ENCODE measurements at places on chromosomes 1 and 21. TPM values are rescaled to one million over a fixed set of nuclear protein-coding genes. Genes with fewer than 3 reads are reported as not detected.

GRCh38 chr1:180609643-180610555, 21.9 kb upstream of the XPR1 start:
- no peak for DNase-seq

- no peak for DNase-seq
These were observed 101.6 kb upstream of the TARDBP start for GRCh38 chr1:10910681-10911489.

DNA sequence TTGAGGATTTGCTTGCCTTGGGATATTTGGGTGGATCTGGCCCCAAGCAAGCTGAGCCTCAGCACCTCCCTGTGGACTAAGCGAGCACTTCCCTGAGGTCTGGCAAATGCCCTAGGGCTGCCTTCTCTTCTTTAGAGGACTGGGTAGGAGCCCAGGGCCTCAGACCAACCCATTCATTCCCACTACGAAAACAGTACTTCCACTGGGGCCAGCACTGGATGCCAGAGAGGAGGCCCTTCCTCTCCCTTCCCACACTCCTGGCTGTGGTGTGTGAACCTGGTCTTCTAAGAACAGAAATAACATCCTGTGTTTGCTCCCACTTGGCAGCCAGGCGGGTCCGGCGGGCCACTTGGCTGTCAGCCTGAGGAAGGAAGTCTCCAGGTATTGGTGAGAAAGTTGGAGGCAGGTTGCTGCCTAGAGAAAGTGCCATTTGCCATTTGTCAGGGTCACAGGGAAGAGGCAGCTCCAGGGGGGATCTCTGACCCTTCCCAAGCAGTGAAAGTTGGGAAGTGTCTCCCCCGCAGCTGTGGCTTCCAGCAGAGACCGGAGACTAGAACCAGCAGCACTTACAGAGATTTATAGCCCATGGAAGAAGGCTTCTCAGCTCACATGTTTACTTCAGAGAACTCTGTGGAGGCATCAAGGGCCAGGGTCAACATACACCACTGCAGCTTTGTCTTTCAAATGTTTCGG, 323.5 kb downstream of the SIPA1L2 start:
- DNase-seq: no peak

CFHR4 gene
- not detected for total RNA-seq

- no peak for DNase-seq
These were observed 57.5 kb upstream of the IFFO2 start for GRCh38 chr1:19013826-19014548.

GRCh38 chr1:213622365-213623063, 365.3 kb upstream of the PROX1 start:
- peak; percentile 16 for DNase-seq

ATP5PO gene
- 389 TPM for total RNA-seq

GRCh38 chr1:25054526-25055323, 124.6 kb upstream of the RUNX3 start:
- DNase-seq: no peak

DNA sequence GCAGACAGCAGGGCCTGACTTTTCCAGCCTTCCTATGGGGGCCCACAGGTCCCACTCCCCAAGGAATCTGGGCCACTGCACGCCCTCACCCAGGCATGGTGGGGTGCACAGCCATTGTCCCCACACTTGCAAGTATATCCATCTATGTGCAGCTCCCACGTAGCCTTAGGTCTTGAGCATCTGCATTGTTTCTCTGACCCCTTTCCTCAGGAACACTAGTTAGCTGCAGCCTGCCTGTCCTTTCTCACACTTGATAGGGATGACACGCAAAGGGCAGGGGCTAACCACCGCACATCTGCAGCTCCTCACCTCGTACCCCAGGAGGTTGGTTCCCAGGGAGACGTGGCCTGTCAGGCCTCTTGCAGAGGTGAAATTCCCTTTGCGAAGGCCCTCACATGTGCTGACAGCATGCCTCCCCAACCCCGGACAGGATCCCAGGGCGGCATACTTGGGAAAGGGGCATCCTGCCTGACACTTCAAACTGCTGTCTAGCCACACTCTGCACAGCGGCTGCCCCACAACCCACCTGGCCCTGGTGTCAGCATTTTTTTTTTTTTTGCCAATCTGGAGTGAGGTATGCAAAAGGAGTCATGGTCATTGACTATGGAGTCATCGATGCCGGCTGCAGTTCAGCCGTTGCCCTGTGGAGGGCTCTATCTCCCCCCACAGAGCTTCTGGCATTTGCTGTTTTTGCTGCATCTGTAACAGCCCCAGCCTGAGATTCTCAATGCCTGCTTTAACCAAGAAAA, 5.0 kb downstream of the JMJD4 start:
- no peak for DNase-seq

DNA sequence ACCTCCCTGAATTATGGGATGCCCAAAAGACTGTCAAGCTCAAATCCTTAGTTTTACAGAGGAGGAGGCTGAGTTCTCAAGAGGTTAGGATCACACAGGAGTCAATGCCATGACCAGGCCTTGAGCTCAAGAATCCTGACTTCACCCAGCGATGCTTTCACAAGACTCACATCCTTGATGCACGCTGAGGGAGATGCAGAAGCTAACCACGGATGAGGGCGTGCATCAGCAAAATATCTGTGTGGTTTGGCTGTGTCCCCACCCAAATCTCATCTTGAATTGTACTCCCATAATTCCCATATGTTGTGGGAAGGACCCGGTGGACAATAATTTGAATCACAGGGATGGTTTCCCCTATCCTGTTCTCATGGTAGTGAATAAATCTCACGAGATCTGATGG, 133.2 kb downstream of the KCNJ6 start:
- no peak for DNase-seq

TMEM240 gene
- not detected for total RNA-seq

DNA sequence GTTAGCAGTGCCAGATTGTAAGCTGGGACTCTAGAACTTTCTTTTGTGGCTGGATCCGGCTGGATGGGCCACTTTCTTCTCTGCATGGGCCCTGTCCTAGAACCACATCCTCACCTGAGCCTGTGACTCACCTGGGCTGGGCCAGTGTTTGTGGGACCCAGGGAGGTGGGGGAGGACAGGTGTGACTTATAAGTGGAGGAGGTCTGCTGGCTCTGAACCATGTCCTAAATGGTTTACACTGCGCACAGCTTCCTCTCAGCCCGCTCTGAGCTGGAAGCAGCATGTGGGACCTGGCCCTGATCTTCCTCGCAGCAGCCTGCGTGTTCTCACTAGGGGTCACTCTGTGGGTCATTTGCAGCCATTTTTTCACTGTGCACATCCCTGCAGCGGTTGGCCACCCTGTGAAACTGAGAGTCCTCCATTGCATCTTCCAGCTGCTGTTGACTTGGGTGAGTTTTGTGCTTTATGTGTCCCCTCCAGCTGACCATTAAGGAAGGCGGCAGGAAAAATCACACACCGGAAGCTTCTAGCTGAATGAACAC, at the start of gene AADACL3:
Gene AADACL3 (plus strand): TSS at position 215 of the 542 bp plus-strand sequence. CDS start 67 bp downstream, at position 282.
- DNase-seq: no peak

DNA sequence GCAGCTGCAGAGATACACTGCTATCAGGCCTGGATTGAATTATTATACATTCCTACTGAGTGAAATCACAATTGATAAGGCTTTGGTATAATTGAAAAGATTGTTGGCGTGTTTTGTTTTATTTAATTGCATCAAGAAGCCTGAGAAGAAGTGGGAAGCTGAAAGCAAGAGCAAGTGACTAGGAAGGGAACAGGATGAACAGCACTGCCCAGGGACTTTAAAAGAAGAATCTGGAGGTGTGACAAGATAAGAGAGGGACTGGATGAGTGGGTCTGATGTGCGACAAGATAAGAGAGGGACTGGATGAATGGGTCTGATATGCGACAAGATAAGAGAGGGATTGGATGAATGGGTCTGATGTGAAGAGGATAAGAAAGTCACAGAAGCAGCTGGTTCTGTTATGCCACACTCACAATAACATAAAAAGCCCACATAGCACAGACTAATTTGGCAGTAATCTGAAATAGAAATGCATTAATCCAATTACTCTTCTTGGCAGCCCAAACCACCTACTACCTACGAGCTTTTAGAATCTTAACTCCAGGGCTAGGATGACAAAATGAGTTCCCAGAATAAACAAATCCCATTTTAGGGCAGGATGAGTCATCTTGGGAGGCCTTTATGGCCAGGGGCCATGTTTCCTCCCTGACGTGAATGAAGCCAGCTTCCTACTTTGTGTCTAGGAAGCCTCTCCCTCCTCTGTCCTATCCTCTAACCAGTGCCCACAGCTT, 129.7 kb downstream of the DUSP10 start:
- DNase-seq: peak; percentile 91

GRCh38 chr1:207813512-207813881, 61.6 kb downstream of the CD46 start:
- DNase-seq: no peak

CLEC20A gene
- not detected for total RNA-seq

DNA sequence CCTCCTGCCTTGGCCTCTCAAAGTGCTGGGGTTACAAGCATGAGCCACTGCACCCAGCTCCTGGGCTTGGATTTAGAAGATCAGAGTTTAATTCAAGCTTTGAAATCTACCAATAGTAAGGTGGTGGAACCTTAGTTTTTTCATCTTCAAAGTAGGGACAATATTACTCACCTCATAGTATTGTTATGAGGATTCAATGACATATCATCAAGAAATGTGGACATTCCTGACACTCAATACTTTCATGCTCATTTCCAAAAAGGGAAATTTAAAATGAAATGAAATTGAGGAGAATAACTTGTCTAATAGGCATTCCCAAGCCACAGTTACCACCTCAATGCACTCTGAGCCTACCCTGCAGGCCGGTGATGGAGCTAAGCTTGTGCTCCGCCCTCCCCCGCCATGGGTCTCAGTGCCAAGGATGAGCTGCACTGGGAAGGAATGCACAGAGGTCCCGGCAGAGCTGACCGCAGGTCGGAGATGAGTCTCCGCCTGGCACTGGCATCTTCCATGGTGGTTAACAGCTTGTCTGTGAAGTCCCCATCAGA, 56.5 kb upstream of the BCAR3 start:
- DNase-seq: peak; percentile 46

HES3 gene
- total RNA-seq: not detected

DNA sequence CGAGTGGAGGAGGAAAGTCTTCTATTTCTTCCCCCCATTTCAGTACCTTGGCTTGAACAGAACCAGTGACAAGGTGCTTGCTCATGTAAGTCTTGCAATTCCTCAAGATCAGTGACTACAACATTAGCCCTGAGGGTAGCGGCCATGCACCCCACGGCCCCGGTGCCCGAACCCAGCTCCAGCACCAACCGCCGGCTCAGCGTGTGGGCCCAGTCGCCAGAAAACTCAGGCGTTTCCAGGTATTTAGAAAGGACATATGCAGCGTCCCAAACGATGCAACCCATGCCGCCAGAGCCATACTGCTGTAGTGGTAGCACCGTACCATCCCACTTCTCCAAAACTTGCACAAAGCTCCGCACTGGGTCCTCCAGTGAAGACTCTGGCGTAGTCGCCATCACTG, 11.2 kb upstream of the MANEAL start:
- no peak for DNase-seq

DNA sequence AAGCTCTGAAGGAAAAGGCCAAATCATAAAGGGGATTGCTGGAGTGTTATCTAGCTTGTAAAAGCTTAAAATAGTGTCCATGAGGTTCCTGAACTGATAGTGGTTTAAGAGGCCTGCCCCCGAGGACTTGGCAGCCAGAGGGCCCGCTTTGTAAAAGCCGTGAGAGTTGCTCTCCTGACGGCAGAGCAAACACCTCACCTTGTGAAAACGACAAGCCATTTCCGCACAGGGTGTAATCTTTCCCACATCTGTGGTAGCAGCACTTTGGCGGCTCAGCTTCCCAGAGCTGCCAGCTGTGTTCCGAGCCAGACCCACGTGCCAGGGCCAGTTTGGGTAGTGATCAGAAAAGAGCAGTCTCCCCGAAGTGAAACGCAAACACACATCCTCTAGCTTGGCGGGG, 37.0 kb downstream of the SERBP1 start:
- no peak for DNase-seq

- DNase-seq: peak; percentile 71
These were observed 26.2 kb upstream of the TADA1 start for GRCh38 chr1:166902279-166902678.

THEMIS2 gene
- total RNA-seq: 0.75 TPM

MTX1 gene
- total RNA-seq: 82.1 TPM

GRCh38 chr1:231329483-231329882, 8.2 kb downstream of the EXOC8 start:
- no peak for DNase-seq

- peak; percentile 39 for DNase-seq
These were observed 17.1 kb downstream of the RC3H1 start for GRCh38 chr1:174005032-174005431.

RNU1-3 gene
- total RNA-seq: not detected

DNA sequence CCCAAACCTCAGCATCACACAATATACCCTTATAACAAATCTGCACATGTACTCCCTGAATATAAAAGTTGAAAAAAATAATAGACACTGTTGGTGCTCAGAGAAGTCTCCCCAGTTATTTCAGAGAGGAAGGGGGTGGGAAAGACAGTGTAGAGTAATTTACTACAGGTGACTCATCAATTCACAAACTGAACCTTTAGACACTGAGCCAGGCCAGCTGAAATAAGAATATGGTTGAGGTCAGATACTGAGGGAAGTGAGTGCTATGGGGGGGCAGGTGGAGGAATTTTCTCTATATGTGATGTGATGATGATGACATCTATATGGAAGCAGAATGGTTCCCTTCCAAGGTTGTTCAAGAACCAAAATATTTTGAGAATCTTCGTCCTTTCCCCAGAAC, 50.1 kb downstream of the MRPL39 start:
- DNase-seq: no peak
